ENCODE measurements at places on chromosomes 13 and 19.
A peak's percentile ranks its signal among the peaks of the same experiment; 100 is the strongest.

DNA sequence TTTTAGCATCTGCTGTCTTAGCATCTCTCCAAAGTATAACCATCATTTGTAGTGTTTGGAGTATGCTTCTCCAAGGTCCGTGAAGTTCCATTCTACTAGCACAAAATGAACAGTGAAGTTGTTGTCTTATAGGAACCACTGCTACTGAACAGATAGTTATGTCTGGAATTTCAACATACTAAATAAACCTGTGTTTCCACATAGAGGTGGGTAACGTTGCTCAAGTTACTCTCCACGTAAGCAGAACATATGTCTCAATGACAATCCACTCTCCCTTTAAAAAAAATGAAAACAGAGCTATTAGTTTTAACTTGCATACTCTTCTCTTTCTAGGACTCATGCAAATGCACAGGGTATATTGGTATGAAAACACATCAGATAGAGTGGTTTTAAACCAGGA, 184.3 kb upstream of the TRPC4 start:
- no peak for DNase-seq

DNA sequence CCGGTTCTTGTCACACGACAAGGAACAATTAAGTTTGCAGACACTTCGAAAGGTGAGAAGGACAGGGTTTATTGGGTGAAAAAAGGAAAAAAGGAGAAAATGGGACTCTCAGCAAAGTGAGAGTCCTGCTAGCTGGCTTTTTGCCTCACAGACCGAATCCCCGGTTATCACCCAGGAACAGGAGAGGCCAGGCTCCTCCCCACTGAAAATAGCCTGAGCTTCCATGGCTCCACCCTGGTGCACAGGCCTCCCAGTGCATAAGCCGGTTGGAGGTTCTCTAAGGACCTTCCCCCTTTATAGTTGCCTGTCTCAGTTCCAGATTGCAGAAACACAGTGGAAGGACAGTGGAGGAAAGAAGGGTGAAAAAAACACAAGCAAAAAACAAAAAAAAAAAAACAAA, 571.7 kb downstream of the KCTD12 start:
- no peak for DNase-seq

DNA sequence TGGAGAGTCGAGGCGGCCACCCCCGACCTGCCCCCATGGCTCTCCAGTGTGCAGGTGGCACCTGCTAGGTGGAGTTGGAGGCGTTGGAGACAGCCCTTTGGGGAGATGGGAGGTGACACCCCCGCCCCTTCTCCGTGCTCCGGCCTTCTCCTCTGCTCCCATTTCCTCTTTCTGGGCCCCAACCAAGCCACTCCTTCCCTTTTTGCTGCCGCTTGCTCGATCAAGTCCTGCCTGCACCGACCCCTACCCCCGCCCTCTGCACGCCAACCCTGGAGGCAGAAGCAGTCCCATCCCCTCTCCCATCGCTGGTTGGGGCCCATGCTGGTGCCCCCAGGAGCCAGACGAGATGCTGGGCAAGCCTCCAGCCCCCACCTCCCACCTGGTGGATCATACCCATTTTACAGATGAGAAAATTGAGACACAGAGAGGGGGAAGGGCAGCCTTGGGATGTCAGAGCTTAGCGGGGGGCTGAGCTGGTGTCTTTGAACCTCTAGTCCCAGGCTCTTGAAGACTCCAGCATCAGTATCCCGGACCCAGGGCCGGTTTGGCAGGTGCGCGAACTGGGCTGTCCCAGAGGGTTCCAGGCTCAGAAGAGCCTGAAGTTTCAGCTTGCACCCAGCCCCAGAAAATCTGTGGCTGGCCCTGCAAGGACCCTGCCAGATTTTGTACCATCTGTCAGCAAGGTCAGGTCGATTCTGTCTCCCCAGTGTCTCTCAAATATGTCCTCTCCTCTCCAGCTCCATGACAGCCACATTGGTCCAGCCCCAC, 10.3 kb downstream of the GNA15 start:
- DNase-seq, result no peak

DNA sequence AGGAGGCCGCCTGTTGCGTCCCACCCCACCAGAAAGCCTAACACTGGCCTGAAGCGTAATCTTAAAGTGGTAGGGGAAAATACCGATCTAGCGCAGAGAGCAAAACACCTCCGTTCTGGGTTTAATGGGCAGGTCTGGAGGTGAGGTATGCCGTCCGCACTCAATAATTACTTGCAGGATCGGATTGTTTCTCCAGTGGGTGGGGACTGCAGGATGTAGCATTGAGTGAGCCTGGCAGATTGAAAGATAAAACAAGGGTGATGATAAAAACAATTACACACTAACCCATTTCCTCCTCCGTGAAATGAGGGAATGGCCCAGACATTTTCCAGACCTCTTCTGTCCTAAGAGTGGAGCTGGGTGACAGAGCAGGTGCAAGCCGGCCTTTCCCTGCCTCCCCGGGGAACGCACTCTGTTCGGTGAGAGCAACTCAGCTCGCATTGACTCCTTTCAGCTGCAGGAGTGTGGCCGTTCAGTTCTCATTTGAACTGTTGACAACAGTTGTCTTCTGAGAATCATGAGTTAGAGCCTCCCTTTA, 110.2 kb upstream of the DOCK9 start:
- no peak for DNase-seq

DNA sequence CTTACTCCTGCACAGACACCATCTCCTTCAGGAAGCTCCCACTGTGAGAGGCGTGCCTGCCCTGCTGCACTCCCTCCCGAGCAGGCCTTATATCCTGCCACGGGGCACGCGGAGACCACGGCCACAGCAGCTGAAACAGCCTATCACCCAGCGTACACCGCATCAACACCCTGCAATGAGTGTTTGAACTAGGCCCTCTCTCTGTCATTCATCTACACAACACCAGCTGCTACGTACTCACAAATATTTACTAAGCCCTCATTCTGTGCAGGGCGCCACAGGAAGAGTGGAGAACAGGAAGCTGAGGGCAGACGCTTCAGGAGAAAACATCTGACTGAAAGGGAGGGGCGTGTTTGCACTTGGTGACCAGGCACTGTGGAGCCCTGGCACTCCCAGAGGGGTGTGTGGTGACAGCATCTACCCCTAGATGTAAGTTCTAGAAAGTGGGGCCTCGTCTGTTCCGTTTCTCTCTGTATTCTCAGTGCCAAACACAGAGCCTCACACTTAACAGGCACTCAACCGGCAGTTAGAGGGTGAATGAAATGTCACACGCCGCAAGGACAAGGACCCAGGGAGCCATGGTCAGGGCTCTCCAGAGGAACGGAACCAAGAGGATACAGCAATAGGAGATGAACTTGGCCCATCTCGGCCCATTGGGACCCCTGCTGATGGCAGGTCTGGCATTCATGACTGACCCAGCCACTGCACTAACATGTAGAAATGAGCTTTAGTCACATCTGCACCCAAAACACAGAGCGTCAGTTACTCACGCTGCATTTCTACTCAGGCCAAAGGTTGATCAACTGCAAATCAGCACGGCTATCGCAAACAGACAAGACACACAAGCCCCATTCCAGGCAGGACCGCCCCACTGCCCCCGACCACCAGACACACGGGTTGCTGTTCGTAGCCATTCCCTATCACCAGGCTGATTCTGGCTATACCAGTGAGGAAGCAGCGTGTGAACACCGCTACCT, 15.7 kb downstream of the RANBP3 start:
- peak; percentile 55 for DNase-seq

Measured in effector memory CD4-positive, alpha-beta T cell (primary cell).